ENCODE measurements at places on chromosomes 4 and X.

DNA sequence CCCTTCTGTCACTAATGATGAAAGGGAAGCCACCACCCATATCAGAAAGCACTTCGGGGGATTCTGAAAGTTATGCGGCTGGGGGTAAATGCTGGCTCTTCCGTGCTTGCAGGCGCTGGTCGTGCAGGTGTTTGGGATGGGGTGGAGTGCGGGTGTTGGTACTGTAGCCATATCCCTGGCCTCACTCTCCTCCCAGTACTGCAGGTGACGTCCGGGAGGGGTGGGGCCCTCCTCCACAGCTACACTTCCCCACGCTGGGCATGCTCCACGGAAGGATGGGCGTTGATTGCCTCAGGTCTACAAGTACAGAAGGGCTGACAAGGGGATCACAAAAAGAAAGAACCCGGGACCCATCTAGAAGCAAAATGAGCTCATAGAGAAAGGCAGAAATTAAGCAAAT lies 48.6 kb upstream of the CLDN24 start:
- no peak for DNase-seq

DNA sequence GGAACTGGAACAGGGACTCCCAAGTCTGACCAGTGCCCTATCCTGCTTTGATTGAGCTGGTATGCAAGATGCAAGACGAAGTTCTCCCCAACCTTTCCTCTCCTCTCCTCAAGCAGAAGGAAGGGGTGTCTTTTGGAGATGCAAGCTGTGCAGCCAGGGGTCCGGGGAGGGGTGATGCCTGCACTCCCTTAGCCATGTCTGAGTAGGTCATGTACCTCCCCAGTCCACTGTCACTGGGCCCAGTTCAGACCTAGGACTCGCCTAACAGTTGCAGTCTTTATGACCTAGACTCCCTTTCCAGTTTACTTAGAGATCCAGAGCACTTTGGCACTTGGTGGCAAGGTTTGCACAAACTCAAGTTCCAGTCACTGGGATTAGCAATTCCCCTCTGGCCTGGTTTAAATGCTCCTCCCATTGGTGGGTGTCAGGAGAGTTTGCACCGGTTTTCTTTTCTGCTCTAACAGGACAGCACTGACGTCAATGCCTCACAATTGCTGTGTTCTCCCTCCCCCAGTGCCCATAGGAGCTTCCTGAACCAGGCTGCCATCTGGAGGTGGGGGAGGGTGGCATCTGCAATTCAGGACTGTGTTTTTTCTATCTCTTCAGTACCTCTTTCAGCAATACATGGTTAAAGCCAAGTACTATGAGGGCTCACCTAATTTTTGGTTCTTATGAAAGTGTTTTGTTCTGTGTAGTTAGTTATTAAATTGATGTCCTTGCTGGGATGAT lies 782.2 kb downstream of the ARAP2 start:
- DNase-seq: no peak

- peak; percentile 18 for DNase-seq
These were observed 180.0 kb downstream of the AFAP1 start for GRCh38 chr4:7759635-7760034.

- DNase-seq: no peak
These were observed 29.9 kb downstream of the BOD1L1 start for GRCh38 chr4:13597604-13598003.

GRCh38 chr4:108685036-108685686 lies 34.8 kb downstream of the OSTC start:
- DNase-seq: no peak
